Spinal cord (tissue), 10 donors: ENCODE measurements at places on chromosomes 3 and 15.

DNA sequence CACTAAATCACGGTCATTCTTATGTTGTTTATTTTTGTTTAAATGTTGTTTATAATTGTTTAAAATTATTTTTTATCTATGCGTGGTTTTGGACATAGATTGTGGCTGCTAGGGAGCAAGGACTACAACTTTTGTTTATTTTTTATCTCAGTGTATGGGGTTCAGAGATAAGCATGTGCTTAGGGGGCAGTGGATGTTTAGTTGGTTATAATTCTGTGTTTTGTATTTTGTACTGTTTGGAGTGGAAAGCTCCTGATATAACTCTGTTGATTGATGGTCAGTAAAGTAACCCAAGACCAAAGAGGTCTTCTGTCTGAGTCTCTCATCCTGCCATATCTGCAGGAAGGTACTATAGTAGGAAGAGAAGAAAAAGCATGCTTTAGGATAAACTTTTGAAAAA, 36.5 kb upstream of the NPHP3 start:
- H3K36me3 ChIP-seq, result no peaks in the 10 kb centered on the region
- DNase-seq, result no peak
- no peak overlapping the region for H3K27ac ChIP-seq
- no peaks in the 10 kb centered on the region for H3K4me1 ChIP-seq
- no peaks in the 10 kb centered on the region for H3K27me3 ChIP-seq
- no peak overlapping the region for H3K4me3 ChIP-seq

DNA sequence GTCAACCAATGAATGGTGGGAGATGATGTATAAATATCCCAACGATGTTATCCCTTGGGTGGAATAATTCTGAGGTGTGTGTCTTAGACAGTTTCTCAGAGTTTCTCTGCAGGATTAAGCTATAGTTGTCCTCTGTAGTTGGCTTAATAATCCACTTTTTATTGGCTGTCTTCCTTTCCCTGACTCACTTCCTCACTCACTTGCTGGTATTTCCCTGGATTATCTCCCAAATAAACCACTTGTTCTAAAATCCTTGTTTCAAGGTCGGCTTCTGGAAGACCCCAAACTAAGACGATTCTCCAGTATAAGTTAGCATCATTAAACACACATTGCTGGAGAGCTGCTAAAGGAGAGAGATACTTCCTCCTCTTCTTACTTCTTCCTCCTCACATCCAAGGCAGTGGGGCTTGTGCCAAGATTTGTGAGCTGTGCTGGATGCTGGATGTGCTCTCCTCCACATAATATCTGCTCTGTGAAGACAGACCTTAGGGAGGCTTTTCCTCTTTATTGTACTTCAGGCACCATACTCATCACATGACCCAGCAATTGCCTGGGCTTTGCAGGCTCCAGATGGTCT, 22.5 kb upstream of the ROPN1 start:
- no peaks in the 10 kb centered on the region for H3K4me1 ChIP-seq
- DNase-seq, result peak; percentile 7
- H3K4me3 ChIP-seq, result no peak overlapping the region
- no peaks in the 10 kb centered on the region for H3K27me3 ChIP-seq

DNA sequence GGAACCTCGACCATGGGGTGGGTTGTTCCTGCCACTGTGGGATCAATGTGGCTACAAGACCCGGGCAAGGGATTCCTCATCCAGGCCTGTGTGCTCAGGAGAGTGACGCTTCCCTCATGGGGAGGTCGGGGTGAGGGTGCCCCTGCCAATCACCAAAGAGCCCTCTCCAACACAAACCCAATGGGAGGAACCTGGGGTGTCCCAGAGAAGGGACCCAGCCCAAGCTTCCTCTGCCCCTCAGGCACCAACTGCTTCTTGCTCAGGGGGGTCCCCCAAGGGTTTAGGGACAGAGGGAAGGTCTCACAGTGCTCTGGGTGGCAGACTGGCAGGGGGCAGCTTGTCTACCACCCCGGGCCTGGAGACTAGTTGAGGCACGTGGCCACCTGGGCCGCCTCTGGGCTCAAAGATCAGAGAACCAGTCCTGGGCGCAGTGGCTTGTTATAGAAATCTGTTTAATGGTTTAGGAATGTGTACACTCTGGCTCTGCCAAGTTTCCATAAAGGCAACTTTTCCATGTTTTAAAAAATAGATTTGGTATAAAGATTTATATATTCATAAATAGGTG, 26.6 kb downstream of the GP9 start:
- peaks cover 6% of the 10 kb centered on the region for H3K4me1 ChIP-seq
- no peak overlapping the region for H3K4me3 ChIP-seq
- DNase-seq, result no peak
- no peaks in the 10 kb centered on the region for H3K27me3 ChIP-seq
- H3K36me3 ChIP-seq, result peaks cover 13% of the 10 kb centered on the region

DNA sequence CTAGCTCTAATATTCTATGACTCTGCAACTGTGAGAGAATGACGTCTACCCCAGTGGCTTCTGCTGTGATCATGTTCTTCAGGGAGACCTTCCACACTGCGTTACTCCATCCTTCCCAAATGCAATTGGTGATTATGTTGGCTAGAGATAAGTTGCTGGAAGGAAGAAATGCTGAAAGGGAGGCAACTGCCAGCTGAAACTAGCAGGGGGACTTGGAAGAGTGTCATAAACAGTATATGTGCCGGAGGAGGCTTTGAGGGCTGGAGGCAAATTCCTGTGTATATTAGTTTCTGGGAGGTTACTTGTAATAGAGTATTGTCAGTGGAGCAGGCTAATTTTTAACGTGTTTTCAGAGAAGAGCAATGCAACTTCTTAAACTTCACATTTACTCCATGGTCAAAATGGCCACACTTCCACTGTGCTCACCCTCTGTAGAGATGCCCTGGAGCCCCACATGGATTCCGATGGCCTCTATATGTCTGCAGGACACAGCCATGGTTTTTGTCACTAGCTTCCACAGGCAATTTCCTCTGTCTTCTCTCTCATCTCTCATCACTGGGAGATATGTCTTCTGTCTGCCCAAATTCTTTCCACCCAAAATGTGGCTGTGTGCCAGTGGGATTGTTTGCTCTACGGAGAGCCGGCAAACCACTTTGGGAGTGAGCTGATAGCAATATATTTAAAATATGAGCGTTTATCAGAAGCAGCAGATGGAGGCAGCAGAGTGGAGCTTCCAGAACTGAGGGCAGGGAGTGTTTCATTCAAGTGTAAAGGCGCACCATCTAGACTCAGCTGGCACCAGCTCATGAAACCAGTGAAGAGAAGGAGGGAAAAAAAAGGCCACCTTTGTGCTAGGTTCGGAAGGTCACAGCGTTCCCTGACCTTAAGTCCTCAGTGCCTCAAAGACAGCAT, 13.3 kb upstream of the CD47 start:
- H3K27me3 ChIP-seq, result no peaks in the 10 kb centered on the region
- no peaks in the 10 kb centered on the region for H3K4me1 ChIP-seq
- no peak overlapping the region for H3K27ac ChIP-seq
- DNase-seq, result no peak
- H3K4me3 ChIP-seq, result no peak overlapping the region

GRCh38 chr15:94348084-94348483, 116.7 kb downstream of the MCTP2 start:
- H3K4me1 ChIP-seq, result no peaks in the 10 kb centered on the region
- no peak overlapping the region for H3K27ac ChIP-seq
- H3K36me3 ChIP-seq, result no peaks in the 10 kb centered on the region
- DNase-seq, result no peak

DNA sequence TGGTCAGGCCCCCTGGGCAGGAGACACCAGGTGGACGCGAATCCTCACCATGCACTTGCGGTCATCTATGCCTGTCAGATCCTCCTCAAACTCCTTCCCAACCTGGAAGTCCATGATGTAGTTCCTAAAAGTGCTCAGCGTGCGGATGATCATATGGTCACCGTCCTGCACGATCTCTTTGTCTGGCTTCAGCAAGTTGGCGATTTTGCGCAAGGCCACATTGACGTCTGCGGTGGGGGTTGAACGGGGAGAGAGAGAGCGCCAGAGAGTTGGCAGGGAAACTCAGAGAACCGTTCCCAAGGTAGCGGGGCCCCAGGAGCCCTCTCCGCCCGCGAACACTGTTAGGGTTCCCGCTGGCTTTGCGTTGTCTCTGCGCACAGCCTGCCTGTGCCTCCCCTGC, 809 bp downstream of the RBP1 start:
- H3K27me3 ChIP-seq, result no peaks in the 10 kb centered on the region
- peaks cover 72% of the 10 kb centered on the region for H3K4me1 ChIP-seq
- H3K4me3 ChIP-seq, result peak overlapping the region; percentile 72
- H3K36me3 ChIP-seq, result peaks cover 5% of the 10 kb centered on the region
